Activated T-helper 1 cell treated with anti-CD3 and anti-CD28 coated beads, Interleukin-12 subunit alpha, Interleukin-12 subunit beta, Interleukin-2, Interleukin-4 antibody, amounts not matched to agents 30 ng/mL and 10 ng/mL and 1 ng/mL, durations not matched to agents 14 hours and 24 hours and 36 hours (primary cell): ENCODE measurements at places on chromosomes 1 and 21. TPM values are rescaled to one million over a fixed set of nuclear protein-coding genes. Genes with fewer than 3 reads are reported as not detected.

The TCHHL1 gene
- not detected in 2 replicates for total RNA-seq

The C4BPB gene
- total RNA-seq, result 2.3 TPM in 2 replicates

The LPAR3 gene
- 0.34 and 0.47 TPM in 2 replicates for total RNA-seq

The SPRR2B gene
- not detected in 2 replicates for total RNA-seq

The UBE2U gene
- total RNA-seq, result not detected in 2 replicates

The KCNJ10 gene
- total RNA-seq, result not detected in 2 replicates

The OR2L2 gene
- total RNA-seq, result 0.07 and 0.08 TPM in 2 replicates

The TMEM200B gene
- total RNA-seq, result 0.47 and 0.56 TPM in 2 replicates

The PRRX1 gene
- not detected in 2 replicates for total RNA-seq

The ANKRD35 gene
- 0.37 and 0.52 TPM in 2 replicates for total RNA-seq

The USH2A gene
- not detected in 2 replicates for total RNA-seq

The HAO2 gene
- not detected in 2 replicates for total RNA-seq

The AMPD1 gene
- 0.56 TPM in 1 of 2 replicates, not detected in the other for total RNA-seq

The RBM11 gene
- 0.66 and 0.86 TPM in 2 replicates for total RNA-seq

The TINAGL1 gene
- total RNA-seq, result not detected in 2 replicates

The CASQ2 gene
- total RNA-seq, result not detected in 2 replicates

DNA sequence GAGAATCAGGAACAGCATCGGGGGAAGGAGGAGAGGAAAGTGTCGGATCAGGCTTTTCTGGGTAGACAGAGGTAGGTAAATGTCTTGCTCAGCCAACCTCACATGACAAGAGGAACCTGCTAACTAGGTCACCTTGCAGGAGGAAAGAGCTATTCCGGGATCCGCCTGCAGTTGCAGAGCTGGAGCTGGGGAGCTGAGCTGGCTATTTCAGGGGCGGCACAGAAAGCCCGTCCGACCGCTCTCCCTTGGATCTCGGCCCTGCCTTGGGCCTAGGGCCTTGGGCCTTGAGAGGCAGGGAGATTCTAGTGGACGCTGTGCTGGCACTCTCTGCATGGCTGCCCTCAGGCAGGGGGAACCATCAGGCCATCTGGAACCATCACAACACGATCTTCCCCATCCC is 56.5 kb upstream of the CTPS1 start:
- no peak for DNase-seq

DNA sequence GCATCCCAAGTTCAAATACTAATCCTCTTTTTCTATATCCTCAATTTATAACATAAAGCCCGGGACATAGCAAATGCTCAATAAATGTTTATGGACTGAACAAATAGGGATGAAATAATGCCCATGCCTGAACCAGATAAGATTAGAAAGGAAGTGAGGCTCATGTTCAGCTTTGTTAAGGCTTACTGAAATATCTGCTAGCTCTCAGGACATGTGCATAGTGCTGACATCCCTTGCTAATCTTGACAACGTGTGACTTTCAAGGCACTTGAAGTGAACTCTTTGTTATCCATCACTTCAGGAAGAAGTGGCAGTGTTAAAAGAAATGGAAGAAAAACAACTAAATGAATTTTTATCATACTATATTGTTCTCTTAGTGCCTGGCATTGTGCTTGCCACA is 260.3 kb upstream of the SGIP1 start:
- DNase-seq, result no peak

DNA sequence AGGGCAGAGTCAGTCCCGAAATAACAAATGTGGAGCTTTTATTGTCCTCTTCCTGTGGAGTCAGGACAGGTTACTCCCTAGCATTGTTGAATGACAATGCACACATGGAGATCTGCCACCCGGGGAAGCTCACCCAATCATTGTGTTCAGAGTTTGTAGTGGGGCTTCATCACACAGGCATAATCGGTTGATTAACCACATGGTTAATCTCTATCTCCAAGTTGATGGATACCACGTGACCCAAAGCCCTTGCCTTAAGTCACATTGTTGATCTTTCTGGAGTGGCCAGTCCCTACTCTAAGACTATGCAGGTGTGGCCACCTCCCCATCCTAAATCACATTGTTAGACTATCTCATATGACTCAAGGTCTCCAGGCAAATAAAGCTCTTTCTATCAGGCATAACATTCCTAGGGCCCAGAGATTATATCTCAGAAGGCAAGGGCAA is 2.6 kb upstream of the C1orf141 start:
- no peak for DNase-seq

GRCh38 chr21:42102076-42102475 is 31.0 kb downstream of the UMODL1 start:
- no peak for DNase-seq

- no peak for DNase-seq
Observed at GRCh38 chr1:60865166-60865565, 217.2 kb upstream of the NFIA start.

GRCh38 chr1:153494976-153495535 is 34.6 kb upstream of the S100A7 start:
- DNase-seq, result peak; percentile 59

- DNase-seq, result no peak
Observed at GRCh38 chr1:38084113-38084512, 37.5 kb upstream of the POU3F1 start.

DNA sequence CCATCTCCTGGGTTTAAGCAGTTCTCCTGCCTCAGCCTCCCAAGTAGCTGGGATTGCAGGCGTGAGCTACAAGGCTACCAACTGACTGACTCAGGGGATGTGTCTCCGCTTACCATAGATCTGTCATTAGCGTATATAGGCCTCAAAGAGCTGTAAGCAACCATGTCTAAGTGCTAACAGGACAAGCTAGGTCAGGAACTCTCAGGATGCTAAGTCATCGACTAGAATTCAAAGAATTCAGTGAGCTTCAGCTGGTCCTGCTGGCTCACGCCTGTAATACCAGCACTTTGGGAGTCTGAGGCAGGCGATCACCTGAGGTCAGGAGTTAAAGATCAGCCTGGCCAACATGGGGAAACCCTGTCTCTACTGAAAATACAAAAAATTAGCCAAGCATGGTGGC is 29.5 kb downstream of the CAPN2 start:
- DNase-seq, result no peak

DNA sequence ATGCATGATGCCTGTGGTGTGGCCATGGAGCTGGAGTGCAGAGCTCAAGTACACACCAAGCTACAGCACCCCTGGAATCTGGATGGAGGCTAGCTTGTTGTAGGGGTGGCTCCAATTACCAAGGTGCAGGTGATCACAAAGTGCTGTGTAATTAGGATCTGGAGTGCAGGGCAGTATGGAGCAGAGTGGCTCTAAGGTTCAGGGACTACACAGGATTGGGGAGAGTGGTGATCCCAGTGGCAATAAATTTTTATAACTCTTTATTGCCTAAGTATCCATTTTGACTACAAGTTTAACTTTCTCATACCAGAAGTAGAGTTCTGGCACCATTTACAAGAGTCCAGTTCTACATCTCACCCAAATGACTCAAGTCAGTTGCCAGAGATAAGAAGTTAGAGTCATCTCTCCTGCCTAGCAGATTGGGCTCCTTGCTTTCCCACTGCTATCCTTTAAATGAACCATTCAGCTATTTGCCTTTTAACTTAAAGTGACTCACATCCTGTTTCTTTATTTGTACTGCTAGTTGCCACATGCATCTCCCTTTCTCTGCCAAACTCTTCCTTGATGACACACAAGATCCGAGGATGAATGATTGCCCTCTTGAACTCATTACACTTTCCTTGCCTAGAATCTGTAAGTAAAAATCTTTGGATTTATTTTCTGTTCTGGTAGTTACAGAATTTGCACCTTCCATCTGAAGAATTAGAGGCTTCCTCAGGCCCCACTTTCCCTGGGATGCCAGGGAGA is 427.2 kb downstream of the KCNT2 start:
- DNase-seq, result no peak

DNA sequence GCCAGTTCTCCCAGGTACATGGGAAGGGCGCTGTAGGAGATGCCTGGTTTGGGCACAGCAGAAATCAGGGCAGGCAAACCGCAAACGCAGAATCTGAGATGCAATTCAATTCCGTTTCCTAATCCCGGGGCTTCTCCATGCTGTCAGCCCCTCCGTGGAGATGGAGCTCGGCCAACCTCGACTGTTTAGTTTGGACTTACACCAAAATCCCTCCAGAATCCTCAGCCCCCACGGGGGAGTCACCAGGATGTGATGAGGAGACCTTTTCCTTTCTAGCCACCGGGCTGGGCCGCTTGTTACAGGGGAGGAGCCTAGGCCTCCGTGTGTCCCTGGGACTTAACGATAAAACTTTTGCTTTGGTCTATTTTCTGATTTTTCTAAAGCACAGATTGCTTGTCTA is 7.9 kb downstream of the SLC2A7 start:
- DNase-seq, result no peak

DNA sequence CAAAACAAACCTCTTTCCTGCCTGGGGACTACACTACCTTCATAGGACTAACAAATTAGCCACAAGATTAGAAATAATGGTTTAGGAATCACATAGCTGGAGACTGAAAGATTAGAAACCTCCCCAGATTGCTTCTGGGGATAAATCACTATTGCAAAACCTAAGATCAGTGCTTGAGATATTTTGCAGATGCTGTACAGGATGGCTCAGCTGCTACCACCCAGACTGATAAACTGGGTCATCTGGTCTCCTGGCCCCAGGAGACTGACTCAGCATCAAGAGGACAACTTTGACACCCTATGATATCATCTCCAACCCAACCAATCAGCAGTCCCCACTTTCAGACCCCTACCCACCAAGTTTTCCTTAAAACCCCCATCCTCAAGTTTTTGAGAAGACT is 137.0 kb downstream of the LRRC53 start:
- no peak for DNase-seq

- DNase-seq, result no peak
Observed at GRCh38 chr1:154104433-154105082, 50.3 kb downstream of the NUP210L start.

- DNase-seq, result peak; percentile 37
Observed at GRCh38 chr1:61588736-61589672, 135.9 kb downstream of the TM2D1 start.

DNA sequence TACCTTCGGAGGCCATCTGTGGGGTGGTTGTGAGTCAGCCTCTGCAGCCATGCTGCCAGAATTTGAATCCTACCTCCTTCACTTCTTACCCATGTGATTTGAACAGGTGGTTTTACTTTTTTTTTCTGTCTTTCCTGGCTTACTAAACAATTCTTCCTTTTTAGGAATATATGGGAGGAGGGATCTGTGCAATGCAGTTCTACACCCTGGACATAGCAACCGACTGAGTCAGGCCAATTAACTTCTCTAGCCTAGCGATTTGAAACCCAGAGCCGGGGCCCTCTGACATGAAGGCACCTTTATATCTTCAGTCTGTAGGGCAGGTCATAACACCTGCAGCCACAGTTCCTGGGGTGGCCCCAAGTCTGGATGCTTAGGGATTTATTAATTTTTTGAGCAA is 83.6 kb downstream of the ST6GALNAC3 start:
- no peak for DNase-seq

DNA sequence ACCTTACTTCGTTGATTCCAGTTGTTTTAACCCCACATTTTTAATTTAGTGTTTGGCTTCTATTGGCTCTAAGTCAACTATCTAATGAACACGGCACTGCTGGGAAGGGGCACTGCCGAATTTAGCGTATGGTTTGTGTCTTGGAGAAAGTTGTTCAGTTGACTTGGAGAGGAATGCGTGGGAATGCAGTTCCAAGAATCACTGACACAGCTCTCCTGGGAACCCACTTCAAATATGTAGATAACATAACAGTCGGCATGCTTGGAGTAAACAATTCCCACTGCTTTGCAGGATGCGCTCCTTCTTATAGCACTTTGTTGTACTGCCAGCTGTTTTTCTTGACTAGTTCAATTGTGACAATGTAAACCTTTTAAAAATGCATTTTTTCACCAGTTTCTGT is 104.3 kb downstream of the RYR2 start:
- no peak for DNase-seq
